ENCODE measurements at places on chromosomes 2 and 18. TPM values are rescaled to one million over a fixed set of nuclear protein-coding genes. Genes with fewer than 3 reads are reported as not detected.

Gene DSC2
- total RNA-seq = 0.82 TPM

Gene RAB27B
- 1.7 TPM for total RNA-seq

Gene SPATA3
- not detected for total RNA-seq

Gene PTPRM
- total RNA-seq = 64.2 TPM

Gene HJURP
- total RNA-seq = 1.1 TPM

Gene KHK
- total RNA-seq = 1.7 TPM

Gene CGREF1
- 9.3 TPM for total RNA-seq

Gene ATL2
- 125 TPM for total RNA-seq

Gene GPR35
- 0.09 TPM for total RNA-seq

Gene PDE1A
- total RNA-seq = 34.9 TPM

Gene NT5DC4
- not detected for total RNA-seq

Gene UGT1A8
- total RNA-seq = 0.09 TPM
